Smooth muscle cell of trachea (primary cell): ENCODE measurements at places on chromosomes 6 and 20. TPM values are rescaled to one million over a fixed set of nuclear protein-coding genes. Genes with fewer than 3 reads are reported as not detected.

The DEFB124 gene
- total RNA-seq, result not detected in 2 replicates

The PNPLA1 gene
- not detected in 2 replicates for total RNA-seq

The MLN gene
- total RNA-seq, result not detected in 2 replicates

The SLC24A3 gene
- under 0.01 TPM in 1 of 2 replicates, not detected in the other for total RNA-seq

The TP53RK gene
- 13.2 and 18.9 TPM in 2 replicates for total RNA-seq

The NKX2-2 gene
- total RNA-seq, result not detected in 2 replicates
